NCI-H1092 (cell line): ENCODE measurements at places on chromosomes 12 and 14.

- no peak for DNase-seq
These were observed 47.5 kb downstream of the IFT81 start for GRCh38 chr12:110171636-110172035.

DNA sequence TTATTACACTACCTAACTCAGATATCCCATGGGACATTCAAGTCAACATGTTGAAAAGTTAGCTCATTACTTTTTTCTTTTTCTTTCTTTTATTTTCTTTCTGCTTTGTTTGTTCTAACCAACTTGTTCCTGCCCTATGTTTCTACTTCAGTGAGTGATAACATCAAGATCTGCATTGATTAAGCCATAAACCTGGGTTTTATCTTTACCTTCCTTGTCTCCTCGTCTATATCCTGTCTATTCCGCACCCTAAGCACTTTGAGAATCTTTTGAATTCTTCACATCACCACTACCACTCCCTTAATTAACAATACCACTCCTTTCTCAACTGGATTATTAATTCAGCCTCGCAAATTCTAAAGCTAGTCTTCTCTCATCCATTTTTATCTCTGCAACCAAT is 81.9 kb upstream of the AVPR1A start:
- DNase-seq = no peak

DNA sequence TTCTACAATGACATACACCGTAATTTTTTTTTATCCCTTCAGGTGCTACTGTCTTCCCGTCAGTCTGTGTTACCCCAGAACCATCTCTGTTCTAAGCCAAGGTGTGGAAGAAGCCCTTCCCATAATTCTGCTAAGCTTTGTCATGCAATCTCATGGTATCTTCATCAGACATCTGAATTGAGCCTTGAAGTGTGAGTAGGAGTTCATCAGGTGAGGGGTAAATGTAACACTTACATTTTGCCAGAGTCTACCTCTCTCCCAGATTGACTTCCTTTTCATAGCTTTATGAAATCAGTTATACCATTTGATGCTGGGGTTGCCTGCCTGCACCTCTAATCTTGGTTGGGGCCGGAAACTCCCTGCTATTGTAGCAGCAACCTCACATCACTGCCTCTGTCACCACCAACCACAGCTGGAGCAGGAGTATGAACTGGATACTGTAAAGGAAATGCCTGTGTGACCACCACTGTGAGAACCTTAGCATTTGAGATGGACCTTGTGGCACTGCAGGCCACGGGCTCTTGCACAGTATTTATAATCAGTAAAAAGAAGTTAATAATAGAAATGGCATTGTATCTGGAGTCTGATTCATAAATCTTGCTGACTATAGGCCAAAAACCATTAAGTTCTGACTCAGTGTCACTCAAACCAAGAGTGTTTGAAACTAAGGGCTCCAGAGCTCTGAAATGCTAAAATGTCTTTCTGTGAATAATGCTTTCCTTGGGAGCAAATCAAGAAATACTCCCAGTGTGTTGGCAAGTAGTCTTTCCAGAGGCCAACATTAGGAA is 58.7 kb upstream of the STK38L start:
- no peak for DNase-seq

- DNase-seq = no peak
These were observed 7.6 kb downstream of the RNASE11 start for GRCh38 chr14:20580242-20580641.

DNA sequence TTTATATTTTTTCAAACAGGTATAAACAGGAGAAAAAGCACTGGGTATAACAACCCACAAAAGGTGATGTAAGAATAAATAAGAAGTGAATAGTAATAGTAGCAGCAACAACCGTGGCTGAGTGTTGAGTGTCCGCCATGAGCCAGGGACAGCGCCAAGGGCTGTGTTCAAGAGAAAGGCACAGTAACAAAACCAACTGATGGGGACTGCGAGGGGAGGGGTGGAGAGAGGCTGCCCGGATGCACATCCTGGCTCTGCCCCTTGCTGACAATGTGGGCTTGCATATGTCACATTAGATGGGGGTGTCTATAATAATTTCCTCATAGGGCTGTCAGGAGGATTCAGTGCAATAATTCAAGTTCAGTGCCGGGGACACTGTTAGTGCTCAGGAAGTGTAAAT is 912.4 kb downstream of the VRK1 start:
- no peak for DNase-seq
